ENCODE measurements at places on chromosomes 1 and 21. TPM values are rescaled to one million over a fixed set of nuclear protein-coding genes. Genes with fewer than 3 reads are reported as not detected.

GPR61 gene
- total RNA-seq: not detected

SLAMF9 gene
- 0.22 TPM for total RNA-seq

PRKCZ gene
- total RNA-seq: 9.8 TPM

ADGRL2 gene
- total RNA-seq: 12.2 TPM

CLEC20A gene
- total RNA-seq: not detected

TFF2 gene
- not detected for total RNA-seq

CNR2 gene
- not detected for total RNA-seq

OR2T11 gene
- not detected for total RNA-seq

DYRK3 gene
- 9.8 TPM for total RNA-seq
